ENCODE measurements at places on chromosomes 13 and 19. TPM values are rescaled to one million over a fixed set of nuclear protein-coding genes. Genes with fewer than 3 reads are reported as not detected.

Gene LRRC25
- not detected for total RNA-seq

- DNase-seq = no peak
Observed at GRCh38 chr13:27267596-27267995, 3.0 kb upstream of the RASL11A start.

Gene DACT3
- total RNA-seq = 0.32 TPM

Gene GJB6
- total RNA-seq = not detected

Gene KIR3DL1
- not detected for total RNA-seq

- DNase-seq = no peak
Observed at GRCh38 chr13:109118521-109118920, 489.1 kb downstream of the MYO16 start.
